NCI-H1694 (cell line): ENCODE measurements at places on chromosomes 2 and 18.
A peak's percentile ranks its signal among the peaks of the same experiment; 100 is the strongest.

- DNase-seq: peak; percentile 78
Observed at GRCh38 chr2:241903121-241904010, 33.8 kb downstream of the RTP5 start.

- DNase-seq: no peak
Observed at GRCh38 chr18:46031741-46032140, 40.3 kb downstream of the PSTPIP2 start.

DNA sequence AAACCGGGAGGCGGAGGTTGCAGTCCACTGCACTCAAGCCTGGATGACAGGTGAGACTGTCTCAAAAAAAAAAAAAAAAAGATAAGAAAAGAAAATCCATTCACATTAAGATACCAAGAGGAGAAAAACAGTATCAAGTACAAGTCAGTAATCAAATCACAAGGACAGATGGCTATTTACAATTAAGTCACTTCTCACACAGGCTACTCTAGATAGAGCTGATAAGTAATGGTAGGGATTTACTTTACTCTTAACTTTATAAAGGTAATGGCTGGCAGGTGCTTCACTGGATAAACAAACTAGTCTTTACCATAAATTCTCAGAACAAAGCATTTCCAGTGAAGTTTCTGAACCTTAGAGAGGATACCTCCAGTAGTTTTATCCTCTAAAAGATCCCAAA, 11.5 kb downstream of the SF3B1 start:
- no peak for DNase-seq

DNA sequence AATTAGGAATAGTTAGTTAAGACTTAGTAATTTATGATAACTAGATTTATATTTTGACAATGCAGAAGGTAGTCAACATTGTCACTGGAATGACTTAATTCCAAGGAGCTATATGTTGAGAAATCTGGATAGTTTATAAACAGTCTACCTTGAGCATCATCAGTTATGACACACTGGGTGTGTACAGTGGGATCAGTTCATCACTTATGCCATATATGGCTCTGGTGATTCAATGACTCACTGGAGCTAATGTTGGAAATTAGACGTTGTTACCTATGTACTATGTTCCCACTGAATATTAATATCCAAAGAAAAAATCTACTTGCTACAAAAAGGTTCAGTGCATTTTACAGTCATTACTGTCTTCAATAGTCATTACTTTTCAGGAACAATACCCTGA, 34.0 kb upstream of the ITPRID2 start:
- DNase-seq: no peak
